ENCODE measurements at places on chromosomes 7 and 10.
A peak's percentile ranks its signal among the peaks of the same experiment; 100 is the strongest.

- DNase-seq = no peak
Observed at GRCh38 chr10:114653926-114654325, 4.1 kb downstream of the ABLIM1 start.

DNA sequence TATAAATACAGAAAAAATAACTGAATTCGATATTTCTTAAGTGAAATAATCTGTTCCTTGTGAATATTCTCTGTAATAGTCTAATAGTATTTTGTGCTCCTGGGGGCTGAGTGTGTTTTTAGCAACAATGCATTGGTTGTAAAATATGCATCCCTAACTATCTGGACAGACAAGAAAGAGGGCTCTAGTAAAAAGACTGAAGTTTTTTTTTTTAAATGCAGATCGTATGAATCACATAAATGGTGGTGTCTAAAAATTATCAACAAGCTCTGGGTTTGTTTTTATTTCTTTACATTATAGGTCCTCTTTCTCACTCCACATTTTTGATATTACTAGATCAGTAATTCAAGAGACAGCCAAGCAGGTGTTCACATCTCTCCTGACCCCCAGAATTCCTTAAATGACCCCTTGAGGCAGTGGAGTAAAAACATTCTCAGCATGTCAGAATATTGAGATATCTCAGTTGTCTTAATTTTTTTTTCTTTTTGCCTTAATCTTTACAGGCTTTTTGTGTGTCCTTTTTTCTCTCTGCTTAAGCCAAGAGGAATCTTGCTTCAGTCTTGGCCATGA, 18.2 kb downstream of the ARID5B start:
- DNase-seq = no peak

- DNase-seq = no peak
Observed at GRCh38 chr10:93039110-93039509, 21.5 kb upstream of the CYP26C1 start.

DNA sequence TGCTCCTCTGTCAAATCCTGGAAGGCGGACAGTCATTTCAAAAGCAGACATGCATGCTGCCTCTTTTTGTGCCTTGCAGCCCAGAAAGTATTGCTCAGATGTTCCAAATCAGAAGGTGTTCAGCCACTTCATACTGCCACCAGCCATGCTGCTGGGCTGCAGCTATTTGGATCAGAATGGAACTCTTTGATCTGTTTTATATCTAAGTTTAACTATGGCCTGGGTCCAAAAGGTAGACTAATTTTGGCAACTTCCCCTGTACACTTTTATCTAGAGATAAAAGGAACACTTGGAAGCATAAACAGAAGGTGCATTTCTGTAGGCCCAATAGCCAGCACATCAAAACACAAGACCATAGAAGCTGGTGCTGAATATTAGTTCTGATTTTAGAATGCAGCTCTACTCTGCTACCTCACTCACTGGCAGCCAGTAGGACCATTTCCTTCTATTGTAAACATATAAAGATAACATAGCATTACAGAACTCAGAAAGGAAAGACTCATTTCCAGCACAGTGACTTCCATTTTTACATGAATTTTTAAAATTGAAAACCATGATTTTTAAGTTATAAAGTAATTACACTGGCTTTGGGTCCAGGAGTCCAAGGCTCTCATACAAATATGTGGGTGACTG, 143.1 kb upstream of the CAV2 start:
- DNase-seq = no peak

- DNase-seq = no peak
Observed at GRCh38 chr10:118783776-118784545, 29.2 kb upstream of the CACUL1 start.

- peak; percentile 39 for DNase-seq
Observed at GRCh38 chr10:33277135-33277536, 57.3 kb downstream of the NRP1 start.

DNA sequence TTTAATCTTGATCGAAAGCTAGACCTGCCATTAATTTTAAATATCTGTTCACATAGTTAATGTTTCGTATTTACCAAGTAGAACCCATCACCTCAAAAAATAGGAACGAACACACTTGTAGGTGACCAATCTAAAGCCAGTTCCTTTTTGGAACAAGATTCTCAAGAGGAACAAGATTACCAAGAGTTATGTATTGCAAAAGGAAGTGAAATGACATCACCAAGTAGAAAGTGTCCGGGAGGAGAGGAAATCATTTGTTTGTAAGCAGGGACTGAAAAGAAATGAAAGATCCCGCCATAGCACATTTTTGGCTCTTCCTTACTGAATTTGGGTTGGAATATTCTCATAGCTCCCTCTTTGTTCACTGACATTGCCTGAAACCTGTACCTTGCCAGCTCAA, 1200.5 kb downstream of the SORCS1 start:
- no peak for DNase-seq

- DNase-seq = no peak
Observed at GRCh38 chr10:21158301-21158700, 261.2 kb upstream of the NEBL start.

- no peak for DNase-seq
Observed at GRCh38 chr7:19369182-19369581, 224.0 kb upstream of the FERD3L start.

DNA sequence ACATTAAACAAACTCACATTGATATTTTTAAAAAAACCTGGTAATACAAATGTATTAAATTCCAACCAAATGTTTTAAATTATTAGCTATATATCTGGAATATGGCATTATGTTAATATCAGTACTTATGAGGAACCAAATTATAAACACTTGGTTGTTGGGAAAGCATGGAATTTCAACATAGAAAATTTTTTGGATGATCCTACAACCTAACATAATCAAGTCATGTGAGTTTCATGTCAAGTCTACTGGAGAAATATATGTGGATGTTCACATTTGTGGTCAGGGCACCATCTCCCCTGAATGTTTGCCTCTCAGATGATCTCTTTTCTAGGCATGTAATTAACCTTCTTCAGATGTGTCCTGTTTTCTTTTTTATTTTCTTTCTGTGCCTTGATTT, 5.2 kb upstream of the POT1 start:
- no peak for DNase-seq

GRCh38 chr10:123886292-123886691, 5.3 kb downstream of the CPXM2 start:
- no peak for DNase-seq

- DNase-seq = no peak
Observed at GRCh38 chr7:131691454-131692130, 135.2 kb upstream of the PODXL start.

- DNase-seq = no peak
Observed at GRCh38 chr10:77293773-77294172, 343.8 kb downstream of the KCNMA1 start.

DNA sequence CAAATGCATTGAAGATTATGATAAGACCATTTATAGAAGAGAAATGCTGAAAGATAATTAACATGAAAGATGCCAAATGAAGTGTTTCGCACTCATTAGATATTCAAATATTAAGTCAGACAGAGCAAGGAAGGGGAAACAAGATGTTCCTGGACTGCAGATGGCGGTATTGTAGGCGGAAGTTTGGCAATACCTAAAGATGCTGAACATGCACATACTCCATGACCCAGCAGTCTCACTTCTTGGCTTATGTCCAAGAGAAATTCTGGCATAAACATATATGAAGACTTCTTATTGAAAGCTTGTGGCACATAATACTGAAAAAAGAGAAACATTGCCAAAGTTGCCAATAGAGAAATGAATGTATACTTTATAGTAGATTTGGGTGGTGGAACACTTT, 325.4 kb upstream of the SEMA3C start:
- no peak for DNase-seq

DNA sequence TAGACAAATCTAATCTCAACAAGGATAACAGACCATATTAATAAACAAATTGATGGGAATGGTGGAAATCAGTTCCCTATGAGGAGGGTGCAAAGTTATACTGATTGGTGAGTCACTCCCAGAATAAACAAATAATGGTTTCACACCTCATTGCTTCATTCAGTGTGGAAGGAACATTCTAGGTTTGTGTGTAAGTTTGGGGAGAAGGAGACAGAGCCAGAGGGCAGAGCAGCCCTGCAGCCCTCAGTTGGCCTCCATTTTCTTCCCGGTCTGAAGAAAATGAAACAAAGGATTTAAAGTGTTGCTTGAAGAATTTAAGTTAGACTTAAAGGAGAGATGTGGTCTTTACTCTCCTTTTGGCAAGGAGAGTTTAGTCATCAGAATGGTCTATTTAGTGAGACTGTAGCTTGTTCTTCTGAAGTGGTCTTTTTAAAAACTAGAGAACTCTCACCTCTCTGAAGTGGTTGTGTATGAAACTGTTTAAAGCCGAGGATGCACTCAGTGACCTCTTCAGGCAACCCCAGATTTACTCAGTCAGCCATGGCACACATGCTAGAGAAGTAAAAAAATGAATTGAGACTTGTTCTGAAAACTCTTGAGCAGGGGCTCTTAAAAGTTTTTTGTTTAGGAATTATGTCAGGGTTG, 27.2 kb downstream of the IKZF1 start:
- DNase-seq = no peak

DNA sequence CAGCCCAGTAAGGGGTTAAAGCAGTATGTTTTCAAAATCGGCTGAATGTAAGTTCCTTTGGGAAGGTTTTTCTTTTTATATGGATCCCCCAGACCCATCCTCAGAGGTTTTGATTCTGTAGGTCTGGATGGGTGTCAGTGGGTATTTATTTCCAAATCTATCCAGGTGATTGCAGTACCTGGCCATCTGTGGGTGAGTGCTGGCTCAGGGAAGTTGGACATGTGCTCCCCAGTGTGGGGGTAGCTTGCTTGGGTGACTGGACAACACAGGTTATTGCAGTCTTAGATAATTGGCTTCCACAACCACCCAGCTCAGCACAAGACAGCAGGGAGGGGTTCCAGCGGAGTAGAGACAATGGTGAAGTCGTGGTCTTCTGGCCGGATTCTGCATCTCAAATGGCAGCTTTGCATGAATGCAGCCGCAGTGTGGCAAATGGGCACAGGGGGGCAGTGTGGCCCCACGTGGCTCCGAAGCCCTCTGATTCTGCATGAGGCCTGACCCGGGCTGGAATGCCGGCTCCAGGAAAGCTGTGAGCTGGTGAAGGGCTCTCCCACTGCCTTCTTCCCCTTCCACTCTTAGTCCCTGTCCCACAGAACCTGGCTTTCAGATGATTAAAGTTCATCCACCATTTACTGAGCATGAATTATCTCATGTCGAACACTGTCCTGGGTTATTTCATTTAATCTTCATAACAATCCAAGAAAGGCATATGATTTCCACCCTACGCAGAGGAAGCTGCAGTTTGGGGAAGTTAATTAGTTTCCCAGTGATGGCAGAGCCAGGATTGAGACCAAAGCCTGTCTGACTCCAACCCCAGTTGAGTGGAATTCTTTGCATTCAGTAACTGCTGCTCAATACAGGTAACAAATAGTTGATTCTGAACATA, 64.5 kb upstream of the SYPL1 start:
- peak; percentile 78 for DNase-seq

- DNase-seq = no peak
Observed at GRCh38 chr7:5622746-5623145, 158.7 kb downstream of the RNF216 start.

All from hepatic stellate cell (primary cell).